Activated T-cell treated with anti-CD3 and anti-CD28 coated beads, Interleukin-2, amount 50 U/mL, for 72 hours (primary cell): ENCODE measurements at places on chromosomes 3 and 15. TPM values are rescaled to one million over a fixed set of nuclear protein-coding genes. Genes with fewer than 3 reads are reported as not detected.
A peak's percentile ranks its signal among the peaks of the same experiment; 100 is the strongest.

HRG gene
- not detected for total RNA-seq

SYNPR gene
- total RNA-seq: not detected

IL17RE gene
- 5.5 TPM for total RNA-seq

CLRN1 gene
- not detected for total RNA-seq

GRCh38 chr15:101672298-101672697 lies 20.1 kb upstream of the TM2D3 start:
- H3K27ac ChIP-seq: peak overlapping the region; percentile 2
- H3K4me1 ChIP-seq: peaks cover 6% of the 10 kb centered on the region
- no peaks in the 10 kb centered on the region for H3K27me3 ChIP-seq
- peaks cover 5% of the 10 kb centered on the region for H3K36me3 ChIP-seq
- H3K4me3 ChIP-seq: no peak overlapping the region
- no peak for DNase-seq
